ENCODE measurements at places on chromosomes 3 and 15. TPM values are rescaled to one million over a fixed set of nuclear protein-coding genes. Genes with fewer than 3 reads are reported as not detected.

Gene GANC
- 51.6 TPM for total RNA-seq

- no peak for DNase-seq
Measured at GRCh38 chr3:95097493-95097892, 1034.6 kb downstream of the NSUN3 start.

Gene BMF
- total RNA-seq, result 6.0 TPM

Gene PAK6
- 0.81 TPM for total RNA-seq

Gene GNB4
- 84.9 TPM for total RNA-seq

Gene SEMA3B
- total RNA-seq, result 26.0 TPM

DNA sequence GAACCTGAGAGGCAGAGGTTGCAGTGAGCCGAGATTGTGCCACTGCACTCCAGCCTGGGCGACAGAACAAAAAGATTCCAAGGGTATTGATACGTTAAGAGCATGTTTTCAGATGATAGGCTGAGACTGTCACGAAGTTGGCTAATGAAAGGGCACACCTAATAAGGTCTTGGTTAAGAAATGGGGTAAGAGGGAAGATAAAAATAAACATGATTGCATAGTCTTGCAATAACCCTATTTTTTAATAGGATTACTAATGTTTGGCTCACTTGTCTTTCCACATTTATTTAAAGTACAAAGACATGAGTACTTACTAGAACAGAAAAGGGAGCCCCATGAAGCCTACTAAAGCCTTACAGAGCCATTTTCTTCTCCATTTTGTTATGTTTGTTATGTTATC lies 109.0 kb downstream of the FRMD4B start:
- no peak for DNase-seq

GRCh38 chr3:192892981-192893700 lies 24.5 kb downstream of the MB21D2 start:
- DNase-seq, result no peak

Gene WDR76
- total RNA-seq, result 4.8 TPM

Gene CHRNA3
- not detected for total RNA-seq

DNA sequence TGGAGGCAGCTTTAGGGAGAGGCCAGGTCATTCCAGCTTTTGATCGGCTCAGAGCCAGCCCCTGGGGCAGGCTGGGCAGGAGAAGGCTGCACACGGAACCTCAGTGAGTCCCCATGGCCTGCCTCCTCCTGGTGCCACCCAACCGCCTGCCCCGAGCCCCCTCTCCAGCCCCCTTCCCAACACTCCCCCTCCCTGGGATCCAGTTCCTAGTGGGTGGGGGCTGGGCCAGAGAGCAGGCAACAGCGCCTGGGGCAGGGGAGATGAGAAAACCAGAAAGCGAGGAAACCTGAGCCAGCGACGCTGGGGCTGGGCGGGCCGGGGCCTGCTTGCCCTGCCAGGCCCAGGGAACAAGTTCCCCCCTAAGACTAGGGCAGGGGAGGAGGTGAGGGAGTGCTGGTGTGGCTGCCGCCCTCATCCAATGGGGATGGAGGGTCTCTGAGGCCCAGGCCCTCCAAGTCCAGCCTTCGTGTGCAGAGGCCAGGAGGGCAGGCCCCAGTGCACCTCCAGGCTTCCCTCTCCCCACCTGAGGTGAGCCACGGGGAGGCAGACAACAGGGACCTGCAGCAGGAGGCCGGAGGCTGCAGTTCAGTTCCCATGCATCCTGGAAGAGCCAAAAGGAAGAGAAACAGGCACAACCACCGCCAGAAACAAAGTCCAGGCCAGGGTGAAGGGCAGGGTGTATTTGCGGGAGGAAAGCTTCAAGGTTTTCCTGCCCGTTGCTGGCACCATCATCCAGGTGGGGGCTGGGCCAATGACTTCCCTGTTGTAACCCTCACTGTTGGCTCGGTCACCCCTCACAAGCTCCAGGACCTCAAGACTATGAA lies 4.0 kb upstream of the SEMA3F start:
- DNase-seq, result no peak

Gene ANKRD63
- not detected for total RNA-seq

DNA sequence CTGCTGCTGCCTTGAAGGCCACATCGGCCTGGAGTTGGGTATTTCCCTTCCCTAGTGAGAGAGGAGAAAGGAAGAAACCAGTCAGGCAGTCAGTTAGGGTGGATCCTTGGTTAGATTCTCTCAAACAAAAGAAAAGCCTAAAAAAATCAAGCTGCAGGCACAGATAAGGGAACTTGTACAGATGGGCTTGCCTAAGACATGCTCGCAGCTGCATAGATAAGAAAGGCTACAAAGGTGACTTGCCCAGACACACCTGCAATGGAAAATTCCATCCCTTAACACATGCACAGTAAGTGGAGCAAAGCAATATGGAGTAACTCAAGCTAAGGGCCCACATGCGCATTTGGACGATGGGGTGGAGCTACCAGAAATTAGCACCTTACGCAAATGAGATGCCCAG lies 199.7 kb upstream of the ARPP21 start:
- DNase-seq, result no peak

GRCh38 chr15:58539548-58539947 lies 107.8 kb downstream of the LIPC start:
- no peak for DNase-seq
